A549 treated with CpdA at 1 μM for 4 hours (cell line): ENCODE measurements at places on chromosomes 12 and 14. TPM values are rescaled to one million over a fixed set of nuclear protein-coding genes. Genes with fewer than 3 reads are reported as not detected.

POLE2 gene
- 11.5 to 15.9 TPM (median 13.9 TPM) in 5 replicates for total RNA-seq

ALX1 gene
- 5.6 to 6.5 TPM (median 5.8 TPM) in 5 replicates for total RNA-seq

RTL1 gene
- 0.23 to 0.35 TPM (median 0.31 TPM) in 5 replicates for total RNA-seq

INSM2 gene
- 0.02 to 0.05 TPM in 2 of 5 replicates, not detected in the others for total RNA-seq

COX8C gene
- not detected in 5 replicates for total RNA-seq

KRT86 gene
- total RNA-seq = 20.4 to 43.5 TPM (median 41.1 TPM) in 5 replicates

NAV3 gene
- total RNA-seq = 15.2 to 26.4 TPM (median 17.9 TPM) in 5 replicates

NRXN3 gene
- 0.90 to 1.2 TPM (median 1.1 TPM) in 5 replicates for total RNA-seq

KRT82 gene
- not detected in 5 replicates for total RNA-seq

PDE3A gene
- total RNA-seq = 2.2 to 4.2 TPM (median 4.1 TPM) in 5 replicates
